ENCODE measurements at places on chromosomes 12 and 14.

DNA sequence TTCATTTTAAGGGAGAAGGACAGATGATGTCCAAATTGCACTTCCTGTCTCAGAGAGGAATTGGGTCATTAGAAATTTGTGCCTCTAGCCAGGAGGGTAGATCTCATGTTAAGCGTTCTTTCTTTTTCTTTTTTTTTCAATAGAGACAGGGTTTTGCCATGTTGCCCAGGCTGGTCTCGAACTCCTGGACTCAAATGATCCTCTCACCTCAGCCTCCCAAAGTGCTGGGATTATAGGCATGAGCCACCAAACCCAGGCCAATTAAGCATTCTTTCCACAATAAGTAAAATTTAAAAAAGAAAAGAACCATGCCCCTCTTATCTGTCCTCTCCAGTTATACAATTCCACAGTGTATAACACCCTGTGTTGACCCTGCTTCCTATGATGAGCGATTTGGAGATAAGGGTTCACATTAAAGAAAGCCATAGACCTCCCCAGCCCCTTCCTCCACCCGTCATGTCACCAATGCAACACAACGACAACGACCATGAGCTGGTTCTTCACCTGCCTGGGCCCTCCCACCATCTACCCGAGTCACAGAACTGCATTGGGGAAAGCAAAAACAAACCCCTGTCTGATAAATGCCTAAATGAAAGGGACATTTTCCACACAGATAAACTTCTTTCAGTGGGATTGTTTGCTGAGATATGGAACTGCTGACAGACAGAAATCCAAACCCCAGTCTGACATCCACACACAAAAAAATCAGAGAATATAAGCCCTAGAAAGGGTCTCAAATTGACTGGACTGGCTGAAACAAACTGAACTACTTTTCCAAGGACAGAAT lies 37.3 kb downstream of the SSH1 start:
- no peak for DNase-seq

DNA sequence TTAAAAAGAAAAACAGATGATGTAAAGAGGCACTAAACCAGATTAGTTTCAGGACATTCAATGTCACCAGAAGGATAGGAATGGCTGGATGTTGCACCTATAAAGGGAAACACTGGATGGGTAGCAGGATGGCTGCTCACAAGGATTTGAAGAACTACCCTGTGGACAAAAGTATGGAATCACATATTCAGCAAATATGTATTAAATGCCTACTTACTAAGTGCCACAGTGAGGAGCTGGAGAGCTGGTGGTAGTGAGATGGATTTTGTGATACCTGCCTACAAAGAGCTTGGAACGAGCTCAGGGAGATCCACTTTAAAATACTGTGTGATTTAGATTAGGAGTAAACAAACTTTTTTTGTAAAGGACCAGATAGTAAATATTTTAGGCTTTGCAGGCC lies 316.2 kb downstream of the PAWR start:
- no peak for DNase-seq

DNA sequence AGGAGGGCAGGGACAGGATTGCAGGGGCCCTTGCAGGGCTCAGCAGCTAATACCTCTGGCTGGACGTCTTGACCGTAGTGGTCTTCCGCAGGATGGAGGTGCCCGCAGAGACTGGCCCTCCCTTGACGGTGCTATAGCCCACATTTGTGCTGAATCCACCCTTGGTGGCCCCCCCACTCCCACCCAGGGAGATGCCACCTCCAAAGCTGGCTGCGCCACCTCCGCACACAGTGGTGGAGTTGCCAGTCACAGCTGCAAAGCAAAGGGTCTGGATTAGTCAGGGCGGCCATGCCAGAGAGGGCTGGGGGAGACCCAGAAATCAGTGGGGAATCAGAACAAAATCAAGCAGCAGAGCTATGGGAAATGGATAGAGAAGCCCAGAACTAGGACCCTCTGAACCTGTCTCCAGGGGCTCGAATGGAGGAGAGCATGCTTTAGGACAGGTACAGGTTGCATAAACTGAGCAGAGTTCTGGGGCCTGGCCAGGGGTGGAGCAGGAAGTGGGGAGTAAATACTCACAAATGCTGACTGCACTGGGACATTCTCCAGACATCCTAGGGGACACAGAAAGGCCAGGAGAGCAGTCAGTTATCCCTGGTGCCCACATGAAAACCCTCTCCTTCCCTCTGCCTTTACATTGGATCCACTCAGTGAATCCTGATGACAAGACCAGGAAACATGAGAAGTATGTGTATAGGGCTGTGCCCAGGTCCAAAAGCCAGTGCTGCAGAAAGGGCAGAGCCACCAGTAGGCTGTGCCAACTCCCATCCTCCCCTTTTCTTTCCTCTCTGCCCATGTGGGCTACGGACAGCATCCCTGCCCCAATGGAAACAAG lies 8.1 kb upstream of the KRT4 start:
- DNase-seq = no peak

- DNase-seq = no peak
These were observed 98.4 kb downstream of the CCDC60 start for GRCh38 chr12:119432949-119433348.

- no peak for DNase-seq
These were observed 20.0 kb downstream of the BEGAIN start for GRCh38 chr14:100567009-100567876.

GRCh38 chr12:103422328-103422727 lies 73.4 kb downstream of the C12orf42 start:
- no peak for DNase-seq

GRCh38 chr14:54533100-54533499 lies 23.4 kb downstream of the CGRRF1 start:
- DNase-seq = no peak

- DNase-seq = peak; percentile 62
These were observed 91.3 kb downstream of the TSPAN9 start for GRCh38 chr12:3168223-3169221.

DNA sequence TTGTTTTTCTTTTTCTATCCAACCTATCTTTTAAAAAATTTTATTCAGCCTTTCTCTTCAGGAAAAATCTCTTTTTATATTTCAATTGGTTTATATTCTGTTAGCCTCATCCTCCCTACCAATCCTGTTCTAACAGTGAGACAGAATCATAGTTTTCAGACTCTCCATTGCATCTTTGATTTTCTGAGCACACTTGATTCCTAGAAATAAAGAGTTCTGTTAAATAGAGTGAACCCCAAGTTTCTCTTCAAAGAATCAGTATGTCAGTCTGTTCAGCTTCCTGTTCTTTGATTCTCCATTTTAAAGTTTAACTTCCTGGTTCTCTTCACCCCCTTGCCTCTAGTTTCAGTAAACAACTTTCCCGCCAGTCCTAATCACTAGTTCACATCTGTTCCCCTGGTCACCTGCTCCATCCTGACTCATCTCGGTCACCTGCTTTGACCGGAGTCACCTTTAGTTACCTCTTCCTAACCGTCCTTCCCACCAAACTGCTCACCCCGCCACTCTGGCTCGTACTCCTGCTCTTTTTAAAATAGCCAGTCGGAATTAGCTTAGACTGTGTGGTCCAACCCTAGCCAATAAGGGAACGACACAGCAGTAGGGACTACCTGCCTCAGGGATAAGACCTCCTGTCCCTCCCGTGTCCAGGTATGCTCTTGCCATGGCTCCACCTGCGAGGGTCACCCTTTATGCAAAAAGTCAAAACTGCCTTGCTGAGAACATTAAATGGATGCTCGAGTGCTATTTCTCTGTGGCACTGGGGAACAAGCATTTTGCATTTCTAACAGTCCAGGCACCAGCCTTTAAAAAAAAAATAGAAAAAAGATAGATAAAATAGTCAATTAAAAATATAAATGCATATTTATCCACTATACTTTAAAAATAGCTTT lies 48.4 kb downstream of the DDX51 start:
- no peak for DNase-seq

- no peak for DNase-seq
These were observed 17.7 kb downstream of the RIN3 start for GRCh38 chr14:92531106-92531873.

DNA sequence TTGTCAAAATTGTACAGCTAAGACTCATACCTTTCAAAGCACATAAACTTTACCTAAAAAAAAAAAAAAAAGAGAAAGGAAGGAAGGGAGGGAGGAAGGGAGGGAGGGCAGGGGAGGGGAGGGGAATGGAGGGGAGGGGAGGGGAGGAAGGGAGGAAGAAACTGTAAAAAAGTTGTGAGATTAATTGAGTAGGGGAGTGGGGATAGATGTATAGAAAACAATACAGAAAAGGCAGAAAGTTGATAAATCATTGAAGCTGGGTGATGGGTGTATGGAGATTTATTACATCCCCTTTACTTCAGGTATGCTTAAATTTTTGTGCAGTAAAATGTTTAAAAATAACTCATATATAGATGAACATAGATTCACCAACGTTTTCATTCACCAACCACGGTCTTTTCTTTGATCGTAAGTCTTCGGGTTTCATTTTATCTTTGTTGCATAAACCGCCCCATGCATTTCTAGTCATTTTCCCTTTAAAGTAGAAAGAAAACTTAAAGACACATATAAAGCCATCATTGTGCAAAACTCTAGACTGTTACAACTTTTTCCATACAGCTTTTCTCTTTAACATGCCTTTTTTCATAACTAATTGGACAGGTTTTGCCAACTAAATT lies 191.2 kb upstream of the KRR1 start:
- DNase-seq = no peak

DNA sequence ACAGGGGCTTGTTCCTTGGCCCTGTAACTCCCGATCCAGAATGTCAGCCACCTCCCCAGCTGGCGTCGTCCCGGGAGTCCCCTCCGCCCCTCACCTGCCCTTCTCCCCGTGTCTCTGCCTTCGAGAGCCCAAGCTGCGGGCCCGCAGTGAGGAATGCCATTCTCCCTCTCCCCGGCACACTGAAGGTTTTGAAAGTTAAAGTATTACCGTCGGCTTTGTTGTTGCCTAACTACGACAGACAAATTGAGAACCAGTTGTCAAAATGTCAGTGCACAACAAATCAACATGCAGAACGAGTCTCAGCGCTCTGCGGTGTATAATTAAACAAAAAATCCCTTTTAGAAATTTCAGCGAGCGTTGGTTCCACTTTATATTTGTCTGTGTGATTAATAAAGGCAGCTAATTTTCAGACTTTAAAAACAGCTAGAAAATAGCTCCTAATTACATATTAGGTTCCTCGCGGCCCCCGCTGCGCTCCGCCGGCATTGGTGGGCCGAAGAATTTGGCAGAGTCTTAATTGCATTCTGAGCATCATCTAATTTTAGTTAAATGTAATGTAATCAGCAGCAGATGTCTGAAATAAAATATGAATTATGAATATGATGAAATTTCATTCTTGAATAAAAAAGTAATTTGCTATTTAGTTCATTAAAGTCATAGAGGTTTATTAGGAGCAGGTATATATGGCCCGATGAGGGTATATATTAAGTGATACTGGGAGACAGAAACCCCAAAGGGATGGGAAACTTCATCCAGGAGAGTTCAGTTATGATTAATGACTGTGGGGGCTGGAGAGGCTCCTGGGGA lies 40.3 kb downstream of the MVK start:
- DNase-seq = no peak

DNA sequence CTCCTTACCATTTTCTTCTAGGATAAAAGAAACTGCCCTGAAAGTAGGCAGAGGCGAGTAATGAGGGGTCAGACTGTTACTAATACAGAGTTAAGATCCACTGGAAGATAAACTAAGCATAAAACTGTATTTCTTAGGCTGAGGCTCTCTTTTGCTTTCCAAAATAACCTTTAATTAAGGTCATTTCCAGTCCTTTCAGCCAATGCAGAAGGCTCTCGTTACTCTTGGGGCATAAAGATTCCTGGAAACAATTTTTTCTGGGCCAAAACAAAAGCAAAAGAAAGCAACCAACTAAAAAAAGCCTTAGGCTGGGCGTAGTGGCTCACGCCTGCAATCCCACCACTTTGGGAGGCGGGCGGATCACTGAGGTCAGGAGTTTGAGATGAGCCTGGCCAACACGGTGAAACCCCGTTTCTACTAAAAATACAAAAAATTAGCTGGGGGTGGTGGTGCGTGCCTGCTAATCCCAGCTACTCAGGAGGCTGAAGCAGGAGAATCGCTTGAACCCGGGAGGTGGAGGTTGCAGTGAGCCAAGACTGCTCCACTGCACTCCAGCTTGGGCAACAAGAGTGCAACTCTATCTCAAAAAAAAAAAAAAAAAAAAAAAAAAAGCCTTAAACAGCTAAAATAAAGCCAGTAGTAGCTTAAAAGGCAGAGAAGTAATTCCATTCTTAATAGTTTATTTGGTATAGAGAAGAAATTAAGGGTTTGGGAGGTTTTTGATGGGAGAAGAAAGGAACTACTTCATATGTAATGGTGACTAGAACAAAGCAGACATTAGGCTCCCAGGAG lies 68.9 kb upstream of the STAC3 start:
- DNase-seq = no peak

- DNase-seq = no peak
These were observed 79.8 kb downstream of the SRRM4 start for GRCh38 chr12:119060847-119061796.

GRCh38 chr14:103023881-103024473 lies 33.4 kb downstream of the CDC42BPB start:
- no peak for DNase-seq

- DNase-seq = no peak
These were observed 5.8 kb upstream of the HOXC12 start for GRCh38 chr12:53948650-53949593.

DNA sequence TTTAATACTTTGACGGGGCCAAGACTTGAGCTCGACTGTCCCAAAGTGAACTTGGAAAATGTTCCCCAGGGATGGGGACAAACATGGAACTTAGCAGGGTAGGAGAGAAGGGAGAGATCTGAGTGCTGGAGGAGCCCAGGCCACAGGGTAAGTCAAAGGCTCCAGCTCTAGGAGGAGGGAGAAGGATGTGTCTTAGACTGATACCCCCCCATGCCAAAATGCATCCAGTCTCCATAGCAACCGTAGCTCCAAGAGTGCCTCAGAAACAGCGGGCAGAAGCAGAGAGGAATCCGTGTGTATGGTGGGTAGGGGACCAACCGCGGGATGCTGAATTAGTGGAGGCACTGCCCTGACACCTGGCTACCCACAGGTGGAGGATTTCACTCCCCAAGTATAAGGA lies 845 bp upstream of the AGAP2 start:
- no peak for DNase-seq

DNA sequence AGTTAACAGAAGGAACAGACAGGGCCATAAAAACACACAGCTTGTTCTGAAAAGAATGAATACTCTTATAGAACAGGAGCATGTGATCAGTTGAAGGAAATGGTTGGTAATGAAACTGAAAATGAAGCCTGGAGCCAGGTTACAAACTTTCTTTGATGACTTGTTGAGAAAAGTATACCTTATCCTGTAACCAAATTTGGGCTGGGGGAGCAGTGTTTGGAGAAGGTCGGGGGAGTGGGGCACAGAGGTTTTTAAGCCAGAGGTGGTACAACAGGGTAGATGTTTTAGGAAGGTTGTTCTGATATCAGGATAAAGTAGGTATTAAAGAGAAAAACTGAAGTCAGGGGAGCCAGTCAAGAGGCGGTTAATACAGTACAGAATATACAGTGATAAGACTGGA lies 8.2 kb downstream of the GOLT1B start:
- DNase-seq = no peak

Measured in fibroblast of the conjunctiva (primary cell).